Activated CD4-positive, CD25-positive, alpha-beta regulatory T cell treated with anti-CD3 and anti-CD28 coated beads, Interleukin-2, amount 50 U/mL, for 24 hours (primary cell): ENCODE measurements at places on chromosomes 6 and 20.

DNA sequence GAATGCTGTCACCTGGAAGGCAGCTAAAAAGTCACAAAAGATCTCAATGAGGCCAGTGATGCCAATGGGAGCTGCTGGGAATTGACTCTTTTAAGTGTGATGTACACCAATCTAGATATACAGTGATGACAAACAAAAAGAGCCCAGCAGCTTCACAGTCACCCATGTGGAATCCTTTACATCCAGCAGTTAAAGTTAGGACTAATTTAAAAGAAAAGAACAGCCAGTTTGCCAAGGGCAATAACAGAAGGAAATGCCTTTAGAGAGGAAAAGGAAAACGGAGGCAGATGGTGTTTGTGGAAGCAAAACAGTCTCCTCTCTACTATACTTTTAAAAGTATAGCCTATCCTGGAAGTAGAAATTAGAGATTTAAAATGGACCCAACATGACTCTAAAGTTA lies 873.5 kb downstream of the EPHA7 start:
- ATAC-seq: no peak

GRCh38 chr6:15171026-15171425 lies 74.8 kb upstream of the JARID2 start:
- ATAC-seq: no peak

DNA sequence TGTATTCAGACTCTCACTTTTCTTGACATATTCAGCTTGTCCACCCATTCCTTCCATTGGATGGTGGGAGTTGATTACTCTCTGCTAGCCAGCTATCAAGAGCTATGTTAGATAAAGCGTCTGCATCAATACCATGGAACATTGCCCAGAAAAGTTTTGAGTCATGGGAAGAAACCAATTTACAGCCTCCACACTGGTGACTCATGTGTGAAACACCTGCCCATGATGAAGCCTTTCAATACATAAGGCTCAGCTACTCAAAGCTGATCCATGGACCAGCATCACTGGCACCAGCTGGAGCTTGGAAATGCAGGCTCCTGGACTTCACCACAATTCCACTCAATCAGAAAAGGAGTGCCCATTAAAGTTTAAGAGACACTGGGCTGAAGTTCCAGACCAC lies 16.1 kb downstream of the PLA2G7 start:
- no peak for ATAC-seq

- ATAC-seq: no peak
These were observed 68.6 kb downstream of the PTPN1 start for GRCh38 chr20:50578778-50579165.

DNA sequence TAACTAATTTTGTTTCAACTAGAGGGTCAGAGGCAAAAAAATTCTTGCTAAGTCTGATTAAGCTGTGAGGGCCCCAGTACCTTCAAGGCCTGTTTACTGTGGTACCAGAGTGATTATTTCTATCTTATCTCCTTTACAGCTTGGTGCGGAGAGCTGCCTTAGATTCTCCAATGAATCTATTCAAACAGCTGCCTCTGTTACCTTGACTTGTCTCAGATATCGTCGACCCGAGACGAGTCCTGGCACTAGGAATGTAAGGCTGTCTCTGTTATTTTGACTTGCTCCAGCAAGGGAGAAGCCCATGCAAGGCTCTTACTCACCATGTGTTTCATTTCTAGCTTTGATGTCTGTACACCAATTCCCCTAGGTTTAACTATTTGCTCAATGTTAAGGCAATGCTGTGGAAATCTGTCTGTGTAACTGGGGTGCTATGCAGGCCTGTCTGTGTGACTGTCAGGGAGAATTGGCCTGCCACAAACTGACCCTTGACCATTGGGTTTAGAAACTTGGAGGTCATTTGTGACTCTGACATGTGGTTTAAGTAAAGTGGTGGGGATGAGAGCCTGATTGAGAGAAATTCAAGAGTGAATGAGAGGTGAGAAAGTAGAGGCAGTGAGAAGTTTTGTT lies 10.4 kb upstream of the FKBPL start:
- ATAC-seq: no peak

GRCh38 chr6:12844284-12845223 lies 128.0 kb downstream of the PHACTR1 start:
- ATAC-seq: no peak

DNA sequence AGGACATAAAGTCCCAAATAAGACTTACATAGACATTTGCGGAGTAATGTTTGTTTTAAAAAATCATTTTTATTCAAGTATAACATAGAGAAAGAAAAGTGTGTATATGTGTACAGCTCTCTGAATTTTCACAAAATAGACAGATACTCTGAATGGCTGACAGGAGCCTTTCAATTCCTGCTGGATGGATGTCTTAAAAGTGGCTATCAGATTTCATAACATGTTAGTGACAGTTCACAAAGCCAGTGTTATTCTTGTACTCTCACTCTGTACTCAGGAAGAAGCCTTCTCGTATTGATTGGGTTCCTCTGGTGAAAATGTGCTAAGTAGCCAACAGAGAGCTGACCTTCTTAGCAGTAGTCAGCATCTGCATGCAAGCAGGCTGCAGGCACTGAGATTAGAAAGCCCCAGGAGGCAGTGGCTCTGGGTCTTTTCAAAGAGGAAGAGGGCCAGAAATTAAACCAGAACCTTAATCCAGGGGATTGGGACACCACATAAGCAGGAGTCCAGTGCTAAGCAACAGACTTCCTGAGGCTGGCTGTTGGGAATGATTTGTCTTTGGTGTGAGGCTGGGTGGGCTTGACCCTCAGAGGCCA lies 19.7 kb downstream of the SLC17A4 start:
- no peak for ATAC-seq

DNA sequence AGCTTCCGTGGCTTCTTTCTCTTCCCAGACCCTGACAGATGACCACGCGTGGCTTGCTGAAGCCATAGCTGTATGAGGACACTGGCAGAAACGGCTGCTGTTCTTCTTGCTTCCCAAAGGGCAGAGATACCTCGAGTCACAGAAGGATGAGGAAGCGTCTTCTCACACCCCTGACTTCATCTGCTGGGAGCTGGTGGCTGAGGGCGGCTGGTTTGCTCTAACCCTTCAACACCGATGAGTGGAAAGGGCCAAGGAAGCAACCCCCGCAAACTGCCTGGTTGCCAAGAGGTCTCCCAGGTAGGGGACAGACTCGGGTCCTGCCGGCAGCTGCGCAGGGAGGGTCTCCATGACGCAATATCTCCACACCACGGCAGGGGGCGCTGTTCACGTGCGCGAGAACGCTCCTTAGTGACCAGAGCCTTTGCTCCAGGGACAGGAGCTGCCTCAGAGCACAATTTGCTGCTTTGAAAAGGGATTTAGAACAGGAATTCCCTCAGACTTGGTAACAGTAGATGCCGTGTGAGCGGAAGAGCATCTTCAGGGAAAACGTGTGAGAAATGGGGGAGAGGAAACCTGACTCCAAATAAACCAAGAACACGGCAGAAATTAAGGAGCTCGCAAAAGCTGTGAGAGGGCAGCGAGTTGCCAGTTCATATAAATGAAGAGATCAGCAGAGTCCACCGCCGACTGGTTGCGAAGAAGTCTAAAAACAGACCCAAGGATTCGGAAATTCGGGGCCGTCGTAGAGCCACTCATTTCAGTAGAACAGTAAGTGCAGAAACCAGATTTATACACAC lies 80.2 kb downstream of the ERMARD start:
- ATAC-seq: peak; percentile 45

DNA sequence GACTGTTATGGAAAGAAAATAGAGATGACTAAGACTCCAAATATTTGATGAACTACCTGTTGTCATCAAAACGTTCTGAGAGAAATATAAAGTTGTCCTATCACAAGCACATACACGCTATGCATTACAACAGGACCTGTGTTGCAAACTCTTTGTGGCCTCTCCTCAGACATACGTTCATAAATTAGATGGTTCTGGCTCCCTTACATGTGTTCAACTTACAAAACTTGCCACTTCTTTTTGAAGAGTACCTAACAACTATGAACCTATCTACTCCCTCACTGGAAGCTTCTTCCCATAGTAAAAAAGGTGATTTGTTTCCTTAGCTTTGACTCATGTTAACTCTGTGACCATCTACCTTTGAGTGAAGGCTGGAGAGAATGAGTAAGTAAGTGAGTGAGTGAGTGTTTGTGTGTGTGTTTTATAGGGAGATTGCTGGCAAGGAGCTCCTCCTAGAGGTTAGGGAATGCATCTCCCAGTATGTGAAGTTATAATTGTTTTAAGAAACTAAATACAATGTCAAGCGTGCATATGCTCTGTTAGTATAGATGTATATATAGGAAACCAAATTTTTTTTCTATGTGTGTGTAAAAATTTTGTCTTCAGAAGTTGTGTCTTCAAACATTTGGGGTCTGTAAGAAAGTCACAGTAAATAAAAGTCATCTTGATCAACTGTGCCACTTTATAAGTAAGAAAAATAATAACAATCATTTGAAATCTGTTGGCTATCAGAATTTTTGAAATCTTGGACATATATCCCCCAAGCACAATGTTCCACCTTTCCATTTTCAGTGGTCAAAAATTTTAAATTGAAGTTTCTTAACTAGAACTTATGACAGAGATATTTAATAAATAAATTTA lies 1211.1 kb upstream of the GJE1 start:
- ATAC-seq: peak; percentile 65

GRCh38 chr6:30903236-30903635 lies 4.8 kb upstream of the GTF2H4 start:
- ATAC-seq: no peak
